Right ventricle myocardium superior (tissue), 1 donor: ENCODE measurements at places on chromosomes 7 and 10. TPM values are rescaled to one million over a fixed set of nuclear protein-coding genes. Genes with fewer than 3 reads are reported as not detected.

ABLIM1 gene
- total RNA-seq, result 772 TPM

WNT2 gene
- total RNA-seq, result not detected

NPFFR1 gene
- 0.03 TPM for total RNA-seq

SDHAF3 gene
- total RNA-seq, result 19.3 TPM

SPDYE16 gene
- not detected for total RNA-seq

ANKRD7 gene
- total RNA-seq, result 0.81 TPM

TRIM73 gene
- total RNA-seq, result 0.94 TPM

AGBL3 gene
- 1.2 TPM for total RNA-seq

RNLS gene
- 22.5 TPM for total RNA-seq

ECD gene
- total RNA-seq, result 14.4 TPM

NPY4R gene
- not detected for total RNA-seq

PDCD4 gene
- total RNA-seq, result 90.0 TPM

WDFY4 gene
- 1.1 TPM for total RNA-seq

FGFBP3 gene
- 0.22 TPM for total RNA-seq

SLC26A5 gene
- total RNA-seq, result not detected

HOXA2 gene
- total RNA-seq, result 0.11 TPM

NEUROD6 gene
- total RNA-seq, result not detected

ZEB1 gene
- total RNA-seq, result 83.7 TPM

CRHR2 gene
- total RNA-seq, result 0.24 TPM

CNNM1 gene
- total RNA-seq, result 0.13 TPM
